ENCODE measurements at places on chromosomes 6 and 20.
A peak's percentile ranks its signal among the peaks of the same experiment; 100 is the strongest.

DNA sequence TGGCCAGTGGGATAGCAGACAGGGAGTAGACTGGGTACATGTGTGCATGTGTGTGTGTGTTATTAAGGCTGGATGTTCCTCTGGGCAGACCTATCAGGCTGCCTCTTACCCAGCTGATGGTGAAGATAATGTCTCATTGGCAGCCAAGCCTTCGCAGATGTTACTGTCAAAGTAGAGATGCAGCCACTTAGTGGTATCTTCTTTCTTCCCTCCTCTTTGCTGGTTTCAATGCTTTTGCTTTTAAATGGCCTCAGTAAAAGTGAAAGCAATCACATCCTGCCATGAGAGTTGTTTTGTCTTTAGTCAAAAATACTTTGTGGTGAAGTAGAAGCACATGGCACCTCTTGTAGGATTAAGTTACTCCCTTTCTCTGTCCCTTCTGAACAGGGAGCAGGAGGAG lies 57.5 kb downstream of the SNRNP48 start:
- DNase-seq = no peak

- DNase-seq = no peak
Measured at GRCh38 chr6:219641-220198, 72.6 kb upstream of the DUSP22 start.

DNA sequence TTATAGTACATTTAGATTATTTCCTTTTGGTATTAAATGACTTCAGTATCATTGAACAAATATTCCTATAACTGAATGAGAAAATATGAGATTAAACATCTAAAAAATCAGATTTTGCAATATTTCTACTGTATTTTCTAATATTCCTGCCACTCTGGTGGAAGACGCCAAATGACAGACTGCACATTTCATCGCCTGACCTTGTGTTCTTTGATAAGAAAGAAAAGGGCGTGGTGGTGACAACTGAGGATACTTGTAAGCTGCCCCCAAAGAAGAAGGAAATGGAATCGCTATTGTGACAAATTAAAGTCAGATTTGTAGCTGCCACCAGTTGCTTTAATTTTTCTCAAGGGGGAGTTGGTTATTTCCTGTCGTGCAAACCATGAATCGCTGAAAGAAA lies 131.3 kb downstream of the MTFR2 start:
- no peak for DNase-seq

DNA sequence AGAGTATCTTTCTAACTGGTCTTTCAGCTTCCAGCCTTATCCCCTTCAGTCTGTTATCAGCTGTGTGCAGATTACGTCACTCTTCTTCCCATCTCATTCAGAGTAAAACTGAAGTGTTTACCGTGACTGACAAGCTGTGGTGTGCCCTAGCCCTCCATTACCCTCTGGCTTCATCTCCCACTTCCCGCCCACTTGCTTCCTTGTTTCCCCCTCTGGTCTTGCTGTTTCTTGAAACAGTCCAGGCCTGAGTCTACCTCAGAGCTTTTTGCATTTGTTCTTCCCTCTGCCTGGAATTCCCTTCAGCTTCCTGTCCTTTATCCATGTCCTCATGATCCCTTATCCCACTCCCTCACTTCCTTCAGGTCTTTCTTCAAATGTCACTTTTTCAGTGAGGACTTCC lies 66.9 kb downstream of the CARMIL1 start:
- no peak for DNase-seq

GRCh38 chr20:54346276-54346675 lies 129.1 kb upstream of the DOK5 start:
- no peak for DNase-seq

- DNase-seq = no peak
Measured at GRCh38 chr6:79188885-79189480, 45.5 kb downstream of the HMGN3 start.

- no peak for DNase-seq
Measured at GRCh38 chr6:150857062-150857944, 8.2 kb upstream of the MTHFD1L start.

- no peak for DNase-seq
Measured at GRCh38 chr6:165056292-165056691, 253.1 kb downstream of the C6orf118 start.

DNA sequence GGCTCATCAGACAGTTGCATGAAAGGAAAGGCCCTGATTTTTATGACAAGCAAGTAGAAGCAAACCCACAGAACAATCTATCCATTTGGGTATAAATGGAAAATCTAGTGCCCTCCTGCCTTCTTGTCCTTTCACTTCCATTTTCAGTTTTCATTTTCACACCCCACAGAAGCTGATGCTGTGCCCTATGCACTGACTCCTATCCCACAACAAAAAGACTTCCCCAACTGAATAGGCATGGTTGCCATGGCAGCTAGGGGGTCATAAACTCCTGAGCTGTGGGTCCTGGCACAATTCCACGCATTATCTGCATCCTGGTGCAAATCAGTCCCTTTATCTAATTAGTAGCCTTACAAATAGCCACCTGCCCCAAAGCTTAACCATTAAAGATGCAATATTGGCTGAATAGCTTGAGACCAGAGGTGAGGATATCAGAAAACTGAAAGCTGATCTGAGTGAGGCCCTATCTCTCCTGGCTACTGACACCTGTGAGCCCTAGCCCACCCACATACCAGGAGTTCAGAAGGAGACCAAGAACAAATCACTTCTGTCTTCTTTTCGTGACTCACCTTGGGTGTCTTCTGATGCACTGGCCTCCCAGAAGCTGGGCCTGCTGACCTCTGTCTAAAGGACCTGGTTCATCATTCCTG lies 34.9 kb upstream of the HEY2 start:
- no peak for DNase-seq

DNA sequence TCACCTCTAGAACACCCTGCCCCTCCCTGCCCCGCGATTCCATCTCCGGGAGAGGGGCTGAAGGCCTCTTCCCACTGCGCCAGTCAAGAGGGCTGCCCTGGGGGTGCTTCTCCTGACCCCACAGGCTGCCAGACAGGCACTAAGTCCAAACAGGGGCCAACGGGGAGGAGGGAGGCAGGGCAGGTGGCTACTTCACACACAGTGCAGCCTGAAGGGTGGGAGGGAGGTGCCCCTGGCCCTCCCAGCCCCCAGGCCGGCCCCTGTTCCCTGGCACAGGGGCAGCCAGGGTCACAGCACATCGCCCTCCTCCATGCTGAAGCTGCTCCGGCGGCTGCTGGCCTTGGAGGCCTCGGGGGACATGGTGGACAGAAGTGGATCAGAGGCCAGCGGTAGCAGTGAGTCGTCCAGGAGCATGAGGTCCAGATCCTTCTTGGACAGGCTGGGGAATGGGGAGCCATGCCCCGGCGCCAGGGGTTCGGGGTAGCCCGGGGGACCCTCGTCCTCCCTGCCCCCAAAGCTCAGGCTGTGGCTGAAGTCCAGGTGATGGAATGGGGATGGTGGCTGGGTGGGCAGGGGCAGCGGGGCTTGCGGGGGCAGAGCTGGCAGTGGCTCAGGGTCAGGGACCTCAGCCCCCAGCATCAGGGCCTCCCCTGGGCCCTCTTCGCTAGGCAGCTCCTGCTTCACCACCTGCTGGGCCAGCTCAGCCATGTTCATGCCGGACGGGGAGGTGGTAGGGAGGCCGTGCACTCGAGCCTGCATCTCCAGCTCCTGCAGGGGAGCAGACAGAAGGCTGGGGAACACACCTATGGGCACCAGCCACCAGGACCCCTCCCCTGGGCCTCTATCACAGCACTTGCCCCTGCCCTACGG lies 46.3 kb downstream of the MDFI start:
- DNase-seq = no peak

- DNase-seq = no peak
Measured at GRCh38 chr6:11207199-11207968, 25.1 kb downstream of the NEDD9 start.

DNA sequence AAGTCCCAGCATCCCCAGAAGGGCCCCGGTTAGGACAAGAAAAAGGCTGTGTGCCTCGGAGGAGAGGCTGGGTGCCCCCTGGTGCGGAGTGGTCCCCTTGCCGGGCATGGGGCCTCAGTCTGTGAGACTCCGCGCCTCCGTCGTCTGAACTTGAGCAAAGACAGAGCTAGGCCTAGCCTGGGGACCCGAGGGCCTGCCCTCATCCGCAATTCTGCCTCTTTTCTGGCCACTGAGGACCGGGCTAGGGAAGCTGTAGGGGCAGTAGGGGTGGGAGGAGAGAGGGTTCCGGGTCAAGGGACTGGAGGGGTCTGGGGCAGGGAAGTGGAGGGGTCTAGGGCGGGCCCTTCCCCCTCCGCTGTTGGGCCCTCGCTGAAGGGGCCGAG lies 550 bp upstream of the HSPA12B start:
- DNase-seq = no peak

DNA sequence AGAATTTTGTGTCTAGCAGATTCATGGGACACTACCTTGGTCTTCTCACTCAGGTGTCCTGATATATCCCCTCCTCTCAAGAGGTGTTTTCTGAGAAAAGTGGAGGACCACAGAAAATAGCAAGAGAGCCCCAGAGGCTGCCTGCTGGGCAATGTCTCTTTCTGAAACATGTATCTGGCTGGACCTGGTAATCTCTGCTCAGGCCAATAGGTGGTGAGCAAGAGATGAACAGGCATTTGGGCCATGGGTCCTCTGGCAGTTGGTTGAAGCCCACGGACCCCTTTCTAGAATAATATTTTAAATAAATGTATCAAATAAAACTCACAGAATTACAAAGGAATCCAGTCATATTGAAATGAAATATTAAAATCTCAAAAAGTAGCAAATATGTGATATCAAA lies 8.8 kb upstream of the THBD start:
- DNase-seq = no peak

GRCh38 chr6:16800942-16801341 lies 39.7 kb upstream of the ATXN1 start:
- DNase-seq = no peak

- DNase-seq = no peak
Measured at GRCh38 chr6:62039605-62040004, 246.4 kb downstream of the KHDRBS2 start.

- no peak for DNase-seq
Measured at GRCh38 chr6:43077981-43078511, 1.9 kb downstream of the PTK7 start.

DNA sequence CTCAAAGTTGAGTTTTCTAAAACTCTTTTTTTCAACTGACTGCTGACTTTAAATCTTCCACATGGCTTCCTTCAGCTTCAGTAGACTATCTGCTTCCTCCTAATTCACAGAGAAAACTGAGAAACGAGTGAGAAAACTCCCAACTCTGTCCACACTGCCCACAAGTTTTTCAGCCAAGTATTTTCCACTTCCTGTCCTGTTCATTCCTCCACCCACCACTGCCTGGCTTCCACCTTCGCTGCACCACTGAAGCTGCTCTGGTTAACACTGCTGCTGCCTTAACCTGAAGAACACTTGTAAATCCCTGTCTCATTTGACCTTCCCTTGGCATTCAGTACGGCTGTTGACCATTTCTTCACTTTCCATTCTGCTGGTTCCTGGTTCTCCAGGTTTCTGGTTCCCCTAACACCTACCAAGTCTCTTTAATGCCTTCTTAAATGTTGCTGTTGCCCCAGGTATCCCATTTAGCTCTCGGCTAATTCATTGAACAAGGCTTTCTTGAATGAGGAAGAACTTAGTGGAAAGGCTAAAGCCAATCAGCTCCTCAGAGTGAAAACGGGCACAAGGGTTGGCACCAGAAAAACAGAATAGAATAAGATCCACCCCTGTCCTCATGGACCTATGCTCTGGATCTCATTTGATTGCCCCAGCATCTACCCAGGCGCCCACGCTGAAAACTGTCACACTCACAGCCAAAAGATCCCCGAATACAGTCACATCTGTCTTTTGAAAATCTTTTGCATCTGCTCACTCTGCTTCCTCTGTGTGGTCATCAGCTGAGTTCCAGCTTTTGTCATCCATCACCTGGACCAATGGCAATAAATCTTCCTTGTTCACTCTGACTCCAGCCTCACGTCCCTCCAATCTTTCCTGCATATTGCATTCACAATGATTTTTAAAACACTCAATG lies 104.4 kb upstream of the TAB2 start:
- DNase-seq = no peak

GRCh38 chr20:63223121-63223825 lies 7.3 kb upstream of the YTHDF1 start:
- DNase-seq = peak; percentile 34

DNA sequence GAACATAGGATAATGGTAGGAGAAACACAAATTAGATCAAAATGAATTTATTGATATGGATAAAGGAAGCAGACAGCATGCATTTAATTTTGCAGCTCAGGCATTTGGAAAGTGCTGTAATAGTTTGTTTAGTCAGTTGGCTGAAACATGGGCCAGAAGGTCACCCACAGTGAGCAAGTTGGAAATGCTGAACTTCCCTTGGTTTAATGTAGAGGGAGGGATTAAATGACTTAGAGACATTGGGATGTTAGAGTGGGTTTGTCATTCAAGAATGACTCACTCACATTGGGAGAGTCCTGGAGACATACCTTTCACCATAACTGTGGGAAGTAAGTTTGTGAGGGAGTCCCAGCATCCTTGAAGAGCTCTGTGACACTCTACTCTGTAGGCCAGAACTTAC lies 231.5 kb upstream of the PLCB4 start:
- no peak for DNase-seq

DNA sequence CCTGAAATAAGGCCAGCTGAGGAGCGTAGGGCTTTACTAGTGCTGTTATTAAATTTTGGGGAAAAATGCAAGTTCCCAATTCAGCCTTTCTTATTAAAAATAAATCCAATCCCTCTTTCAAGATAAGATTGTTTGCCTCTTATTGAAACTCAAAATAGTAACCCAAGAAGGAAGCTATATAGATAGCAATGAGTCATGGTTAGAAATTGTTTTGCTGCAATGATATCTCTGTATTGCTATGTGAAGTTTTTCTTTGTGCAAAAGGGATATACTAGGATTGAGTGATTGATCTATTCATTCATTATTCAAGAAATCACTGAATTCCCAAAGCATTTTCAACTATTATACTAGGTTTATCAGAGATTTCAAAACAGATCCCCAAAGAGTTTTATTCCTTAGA lies 93.0 kb upstream of the HDAC2 start:
- no peak for DNase-seq

GRCh38 chr6:3789018-3789895 lies 37.7 kb upstream of the PXDC1 start:
- DNase-seq = no peak

GRCh38 chr20:57190536-57191264 lies 75.7 kb downstream of the BMP7 start:
- no peak for DNase-seq

DNA sequence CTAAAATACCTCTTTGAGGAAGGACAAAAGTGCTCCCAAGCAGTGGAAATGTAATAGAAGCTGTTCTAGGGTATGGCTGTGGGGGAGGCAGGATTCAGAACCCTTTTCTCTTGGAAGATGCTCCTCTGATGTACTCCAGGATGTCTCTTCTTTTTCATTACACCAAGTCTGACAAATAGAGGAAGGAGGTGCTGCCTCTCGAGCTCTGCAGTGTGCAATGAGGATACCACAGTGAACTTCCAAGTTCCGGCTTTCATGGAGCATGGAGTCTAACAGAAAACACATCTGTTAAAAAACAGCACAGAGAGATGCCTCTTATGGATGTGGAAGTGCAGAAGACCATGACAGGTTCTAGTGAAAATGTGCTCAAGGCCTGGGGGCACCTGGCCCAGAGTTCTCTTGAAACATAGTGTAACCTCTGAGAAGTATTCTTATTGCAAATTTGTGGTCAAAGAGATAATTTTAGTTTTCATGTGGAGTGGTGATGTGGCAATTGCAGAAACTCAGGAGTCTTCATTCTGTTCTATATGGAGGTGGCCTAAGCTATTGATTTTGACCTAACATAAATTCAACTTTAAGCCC lies 362.0 kb upstream of the CITED2 start:
- no peak for DNase-seq

GRCh38 chr6:106347219-106347618 lies 13.3 kb upstream of the CRYBG1 start:
- DNase-seq = no peak

GRCh38 chr6:35048631-35049083 lies 92.5 kb downstream of the TCP11 start:
- DNase-seq = peak; percentile 4

GRCh38 chr20:3927486-3928291 lies 38.5 kb downstream of the PANK2 start:
- no peak for DNase-seq

Data from stimulated activated CD4-positive, alpha-beta T cell treated with anti-CD3 and anti-CD28 coated beads, Interleukin-12 subunit alpha, Interleukin-12 subunit beta, amount 100 ng/mL, for 4 hours (primary cell).